ENCODE measurements at places on chromosomes 11 and 22.

DNA sequence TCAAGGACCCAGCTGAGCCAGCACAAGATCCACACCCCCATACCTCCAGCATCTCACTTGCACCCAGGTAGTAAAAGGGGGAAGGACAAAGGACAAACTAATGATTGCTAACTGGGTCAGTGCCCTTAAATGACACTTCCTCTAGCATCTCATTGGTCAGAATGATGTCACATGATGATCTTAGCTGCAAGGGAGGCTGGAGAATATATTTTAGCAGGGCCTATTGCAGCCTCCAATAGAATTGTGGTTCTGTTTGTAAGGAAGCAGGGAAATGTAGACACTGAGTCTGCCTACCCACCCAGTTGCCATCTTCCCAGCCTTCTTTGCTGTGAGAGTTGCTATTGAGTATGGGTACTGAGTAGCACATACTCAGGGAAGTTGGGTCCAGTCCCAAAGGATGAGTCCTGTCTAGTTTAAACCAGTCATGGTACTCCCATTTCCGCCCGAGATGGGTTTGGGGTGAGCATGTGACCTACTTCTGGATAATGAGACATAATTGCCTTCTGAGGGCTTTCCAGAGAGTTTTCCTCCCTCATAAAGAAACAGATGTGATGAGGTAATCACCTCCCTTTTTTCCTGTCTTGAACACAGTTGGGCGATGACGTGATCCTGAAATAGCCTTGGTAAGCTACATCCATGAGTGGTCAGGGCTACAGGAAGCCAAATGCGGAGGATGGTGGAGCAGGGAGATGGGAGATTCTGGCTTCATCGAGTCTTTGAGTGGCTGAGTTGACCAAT is 5.5 kb upstream of the DNAL4 start:
- DNase-seq, result no peak

DNA sequence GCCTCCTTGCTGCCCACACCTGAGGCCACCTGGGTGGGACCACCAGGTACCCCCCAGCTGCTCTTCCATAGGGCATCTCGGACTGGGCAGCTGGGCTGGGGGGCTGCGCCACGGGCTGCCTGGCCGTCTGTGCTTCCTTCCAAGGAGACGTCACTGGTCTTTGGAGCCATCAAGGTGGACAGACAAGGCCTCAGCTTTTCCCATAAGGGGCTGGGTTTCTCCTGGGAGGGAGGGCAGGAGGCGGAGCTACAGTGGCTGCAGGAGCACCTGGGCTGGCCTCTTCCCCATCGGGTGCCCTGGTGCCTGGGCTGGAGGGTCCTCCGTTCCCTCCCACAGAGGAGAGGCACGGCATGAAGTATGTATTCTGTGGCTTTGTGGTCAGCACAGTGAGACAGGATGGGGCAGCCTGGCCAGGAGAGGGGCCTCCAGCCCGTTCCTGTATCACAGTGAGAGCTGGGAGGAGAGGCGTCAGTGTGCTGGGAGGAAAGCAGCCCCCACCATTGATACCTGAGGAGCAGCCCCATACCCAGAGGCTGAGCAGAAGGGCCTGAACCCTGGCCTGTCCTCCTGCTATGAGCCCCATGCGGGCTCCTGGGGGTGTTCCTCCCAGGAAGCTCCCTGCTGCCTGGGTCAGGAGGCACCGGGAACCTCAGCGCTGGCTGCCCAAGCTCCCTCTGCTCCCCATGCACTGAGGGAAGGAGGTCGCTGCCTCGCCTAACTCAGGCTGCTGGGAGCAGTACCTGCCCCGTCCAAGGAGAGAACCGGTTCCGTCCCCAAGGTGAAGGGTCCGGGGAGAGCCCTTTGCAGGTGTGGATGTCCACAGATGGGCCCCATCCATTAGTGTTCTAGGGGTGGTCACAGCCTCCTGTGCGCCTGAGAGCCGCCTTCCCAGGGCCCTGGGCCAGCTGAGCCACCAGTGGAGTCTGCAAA is 1075.0 kb downstream of the BRD1 start:
- DNase-seq, result no peak

- DNase-seq, result peak; percentile 94
Measured at GRCh38 chr11:88337181-88337986, at the start of gene CTSC. Gene CTSC (minus strand): TSS chr11:88337736. CDS start chr11:88337672, 64 bp downstream.

DNA sequence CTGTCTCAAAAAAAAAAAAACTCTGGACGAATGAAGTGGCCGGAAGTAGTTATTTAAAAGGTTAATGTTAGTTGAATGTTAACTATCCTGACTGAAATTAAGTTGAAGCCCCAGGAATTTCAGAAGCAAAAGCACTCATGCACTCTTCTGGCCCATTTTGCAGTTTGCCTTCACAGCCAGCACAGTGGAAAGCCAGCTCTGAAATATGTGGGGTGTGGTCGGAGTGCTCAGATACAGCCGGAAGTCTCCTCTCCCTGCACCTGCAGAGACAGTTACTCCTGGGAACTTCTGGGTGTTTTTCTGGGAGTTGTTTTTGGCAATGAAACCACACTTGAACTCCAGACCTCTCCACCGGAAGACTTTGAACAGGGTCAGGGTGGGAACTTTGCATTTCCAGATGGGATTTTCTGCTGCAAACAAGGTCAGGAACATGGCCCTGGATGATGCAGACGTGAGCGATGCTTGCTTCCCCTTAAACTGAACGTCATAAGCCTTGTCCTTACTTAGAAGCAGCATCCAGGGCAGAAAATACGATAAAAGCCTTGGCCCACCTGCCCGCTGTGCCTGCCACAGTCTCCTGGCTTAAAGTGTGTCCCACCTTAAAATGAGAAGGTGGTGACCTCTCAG is 21.5 kb upstream of the CABP2 start:
- no peak for DNase-seq

DNA sequence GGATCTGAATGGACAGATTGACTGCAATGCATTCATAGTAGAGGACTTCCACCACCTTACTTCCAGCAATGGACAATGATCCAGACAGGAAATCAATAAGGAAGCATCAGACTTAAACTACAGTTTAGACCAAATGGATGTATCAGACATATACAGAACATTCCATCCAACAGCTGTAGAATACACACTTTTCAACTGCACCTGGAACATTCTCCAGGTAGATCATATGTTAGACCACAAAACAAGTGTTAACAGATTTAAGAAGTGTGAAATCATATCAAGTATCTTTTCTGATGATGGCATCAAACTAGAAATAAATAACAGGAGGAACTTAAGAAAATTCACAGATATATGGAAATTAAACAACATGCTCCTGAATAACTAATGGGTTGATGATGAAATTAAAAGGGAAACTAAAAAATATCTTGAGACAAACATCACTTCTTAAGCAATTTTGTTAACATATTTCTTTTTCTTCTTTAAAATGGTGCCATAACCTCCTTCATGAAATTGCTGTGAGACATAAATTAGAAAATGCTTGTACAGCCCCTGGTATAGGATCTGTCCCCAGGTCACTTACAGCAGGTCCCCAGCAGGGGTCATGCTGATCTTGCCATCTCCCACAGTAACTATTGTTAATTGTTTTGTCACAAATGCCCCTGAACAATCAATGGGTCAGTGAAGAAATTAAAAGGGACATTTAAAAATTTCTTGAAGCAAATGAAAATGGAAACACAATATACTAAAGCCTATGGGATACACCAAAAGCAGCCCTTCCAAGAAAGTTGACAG is 100.0 kb upstream of the OR4B1 start:
- DNase-seq, result peak; percentile 32

- no peak for DNase-seq
Measured at GRCh38 chr11:27246925-27247324, 116.1 kb downstream of the CCDC34 start.

DNA sequence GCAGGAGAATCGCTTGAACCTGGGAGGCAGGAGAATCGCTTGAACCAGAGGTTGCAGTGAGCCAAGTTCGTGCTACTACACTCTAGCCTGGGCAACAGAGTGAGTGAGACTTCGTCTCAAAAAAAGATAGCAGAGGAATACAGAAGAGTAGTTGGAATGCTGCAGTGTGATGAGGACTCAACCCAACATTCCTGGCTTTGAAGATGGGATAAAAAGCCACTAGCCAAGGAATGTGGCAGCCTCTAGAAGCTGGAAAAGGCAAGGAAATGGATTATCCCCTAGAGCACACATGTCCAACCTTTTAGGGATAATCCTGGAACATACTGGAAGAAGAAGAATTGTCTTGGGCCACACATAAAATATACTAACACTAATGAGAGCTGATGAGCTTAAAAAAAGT is 13.9 kb downstream of the SLC25A17 start:
- no peak for DNase-seq

- no peak for DNase-seq
Measured at GRCh38 chr11:117724104-117724503, 72.9 kb downstream of the DSCAML1 start.

GRCh38 chr11:117862753-117863152 is 13.7 kb downstream of the FXYD6 start:
- no peak for DNase-seq

GRCh38 chr11:77184136-77184860 is 56.3 kb downstream of the MYO7A start:
- no peak for DNase-seq

GRCh38 chr22:45221201-45221600 is 19.5 kb downstream of the KIAA0930 start:
- no peak for DNase-seq

DNA sequence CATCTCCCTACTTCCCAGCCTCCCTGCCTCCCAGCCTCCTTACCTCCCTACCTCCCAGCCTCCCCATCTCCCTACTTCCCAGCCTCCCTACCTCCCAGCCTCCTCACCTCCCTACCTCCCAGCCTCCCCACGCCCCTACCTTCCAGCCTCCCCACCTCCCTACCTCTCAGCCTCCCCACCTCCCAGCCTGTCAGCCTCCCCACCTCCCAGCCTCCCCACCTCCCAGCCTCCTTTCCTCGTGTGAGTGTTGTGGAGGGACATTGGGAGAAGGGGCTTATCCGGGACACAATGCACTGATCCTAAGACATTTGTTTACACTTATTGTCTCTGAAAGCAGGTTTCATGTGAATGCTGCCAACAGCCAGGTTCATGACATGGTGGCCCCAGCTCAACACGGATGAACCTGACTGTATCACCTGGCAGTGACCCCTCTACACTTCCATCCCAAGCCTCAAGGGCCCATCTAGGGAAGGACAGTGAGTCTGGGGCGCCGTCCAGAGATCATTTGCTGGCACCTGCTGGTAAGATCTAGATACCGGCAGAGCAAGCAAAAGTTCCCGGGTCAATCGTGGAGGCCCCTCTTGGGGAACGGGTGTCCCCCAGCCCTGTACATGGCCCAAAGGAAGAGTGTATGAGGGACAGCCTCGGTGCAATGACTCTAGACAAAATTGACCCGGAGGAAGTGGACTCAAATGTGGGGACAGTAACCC is 34.5 kb upstream of the TH start:
- no peak for DNase-seq

- DNase-seq, result no peak
Measured at GRCh38 chr11:2791139-2791520, 91.3 kb upstream of the KCNQ1OT1 start.

- no peak for DNase-seq
Measured at GRCh38 chr11:73259406-73260126, 12.6 kb upstream of the P2RY6 start.

DNA sequence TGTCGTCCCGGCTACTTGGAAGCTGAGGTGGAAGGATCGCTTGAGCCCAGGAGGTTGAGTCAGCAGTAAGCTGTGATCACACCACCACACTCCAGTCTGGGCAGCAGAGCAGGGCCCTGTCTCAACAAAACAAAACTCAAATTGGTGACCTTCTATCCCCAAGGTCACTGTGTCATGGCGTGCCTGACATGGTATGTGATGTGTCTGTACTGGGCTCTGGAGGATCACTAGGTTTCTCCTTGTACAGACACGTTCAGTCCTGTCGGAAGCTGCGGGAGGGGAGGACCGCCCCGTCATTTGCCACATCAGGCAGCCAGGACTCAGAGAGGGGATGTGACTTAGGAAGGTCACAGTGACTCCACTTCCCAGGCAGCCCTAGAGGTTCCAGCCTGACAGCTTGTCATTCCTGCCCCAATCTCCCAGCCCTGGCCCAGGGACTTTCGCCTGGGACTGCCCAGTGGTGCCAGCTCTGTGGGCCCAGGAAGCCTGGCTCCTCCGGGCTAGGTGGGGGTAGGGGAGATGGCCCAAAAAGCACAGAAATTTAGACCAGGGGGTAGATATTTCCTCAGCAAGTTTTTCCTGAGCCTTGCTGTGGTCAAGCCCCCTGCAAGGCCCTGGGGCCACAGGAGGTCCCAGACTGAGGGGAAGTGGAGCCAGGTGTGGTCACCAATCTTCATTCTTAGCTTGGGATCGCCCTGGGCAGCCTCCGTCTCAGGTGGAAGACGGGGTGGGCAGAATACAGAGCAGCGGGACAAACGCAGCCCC is 53.2 kb downstream of the TRIOBP start:
- no peak for DNase-seq

GRCh38 chr22:31926969-31927368 is 17.4 kb upstream of the YWHAH start:
- no peak for DNase-seq

GRCh38 chr22:49972163-49973017 is 11.8 kb downstream of the PIM3 start:
- no peak for DNase-seq

DNA sequence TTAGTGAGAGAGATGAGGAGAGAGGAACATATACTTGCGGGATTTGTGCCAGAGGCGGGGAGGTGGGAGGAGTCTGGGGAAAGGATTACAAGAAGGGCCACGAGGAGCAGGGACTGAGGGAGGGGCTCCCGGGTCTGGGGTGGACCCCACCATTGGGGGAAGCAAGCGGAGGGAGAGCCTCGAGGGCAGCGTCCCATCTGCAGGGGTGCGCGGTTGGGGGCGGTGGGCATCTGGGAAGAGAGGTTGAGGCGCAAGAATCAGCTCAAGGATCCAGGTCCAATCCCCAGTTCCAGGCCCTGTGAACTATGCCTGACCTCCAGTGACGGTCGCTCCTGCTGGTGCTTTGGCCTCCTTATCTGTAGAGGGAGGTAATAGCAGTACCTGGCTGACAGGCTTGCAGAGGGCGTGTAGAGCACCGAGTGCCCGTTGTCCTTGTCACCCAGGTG is 38.0 kb downstream of the ADAMTS15 start:
- no peak for DNase-seq

GRCh38 chr11:113035708-113036107 is 74.5 kb downstream of the NCAM1 start:
- no peak for DNase-seq

GRCh38 chr11:60764879-60765278 is 8.2 kb downstream of the MS4A15 start:
- DNase-seq, result no peak

GRCh38 chr22:38863531-38864131 is 8.4 kb downstream of the CBX6 start:
- DNase-seq, result no peak

DNA sequence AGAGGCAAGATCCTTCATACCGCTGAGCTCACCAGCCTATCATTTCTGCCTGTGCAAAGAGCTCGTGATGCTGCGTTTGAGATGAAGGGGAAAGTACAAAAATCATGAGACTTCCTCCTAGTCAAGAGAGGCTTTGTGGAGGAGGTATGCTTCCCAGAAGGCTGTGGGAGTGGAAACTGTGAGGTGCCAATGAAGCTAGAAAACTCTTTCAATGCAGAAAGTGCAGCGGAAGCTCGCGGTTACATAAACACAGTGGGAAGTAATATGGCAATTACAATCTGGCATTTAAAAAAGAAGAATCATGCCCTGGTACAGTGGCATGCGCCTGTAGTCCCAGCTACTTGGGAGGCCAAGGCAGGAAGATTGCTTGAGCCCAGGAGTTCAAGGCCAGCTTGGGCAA is 134.8 kb downstream of the EHF start:
- peak; percentile 47 for DNase-seq

GRCh38 chr11:75072582-75072981 is 24.1 kb downstream of the OR2AT4 start:
- no peak for DNase-seq

GRCh38 chr11:25981998-25982397 is 349.9 kb upstream of the ANO3 start:
- peak; percentile 24 for DNase-seq
